ENCODE measurements at places on chromosomes 2 and 18.

- DNase-seq: no peak
Measured at GRCh38 chr2:1660656-1661640, 83.4 kb downstream of the PXDN start.

- DNase-seq: no peak
Measured at GRCh38 chr18:23967321-23968089, 47.0 kb upstream of the TTC39C start.

- no peak for DNase-seq
Measured at GRCh38 chr2:162057426-162057825, 16.6 kb downstream of the DPP4 start.

DNA sequence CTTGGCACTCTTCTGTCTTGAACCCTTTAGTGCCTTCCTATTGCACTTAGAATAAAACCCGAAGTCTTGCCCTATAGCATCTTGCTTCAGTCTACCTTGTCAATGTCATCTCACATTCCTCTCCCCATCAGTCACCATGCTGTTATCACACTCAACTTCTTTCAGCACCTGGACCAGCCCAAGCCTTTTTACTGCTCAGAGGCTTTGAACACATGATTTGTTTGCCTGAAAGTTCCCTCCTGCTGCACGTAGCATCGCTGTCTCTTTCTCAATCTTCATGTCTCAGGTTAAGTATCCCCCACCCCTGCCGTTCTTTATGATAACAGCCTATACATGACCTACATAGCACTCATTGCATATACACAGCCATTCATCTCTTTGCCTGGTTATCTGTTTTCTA is 41.3 kb upstream of the LGALSL start:
- no peak for DNase-seq

DNA sequence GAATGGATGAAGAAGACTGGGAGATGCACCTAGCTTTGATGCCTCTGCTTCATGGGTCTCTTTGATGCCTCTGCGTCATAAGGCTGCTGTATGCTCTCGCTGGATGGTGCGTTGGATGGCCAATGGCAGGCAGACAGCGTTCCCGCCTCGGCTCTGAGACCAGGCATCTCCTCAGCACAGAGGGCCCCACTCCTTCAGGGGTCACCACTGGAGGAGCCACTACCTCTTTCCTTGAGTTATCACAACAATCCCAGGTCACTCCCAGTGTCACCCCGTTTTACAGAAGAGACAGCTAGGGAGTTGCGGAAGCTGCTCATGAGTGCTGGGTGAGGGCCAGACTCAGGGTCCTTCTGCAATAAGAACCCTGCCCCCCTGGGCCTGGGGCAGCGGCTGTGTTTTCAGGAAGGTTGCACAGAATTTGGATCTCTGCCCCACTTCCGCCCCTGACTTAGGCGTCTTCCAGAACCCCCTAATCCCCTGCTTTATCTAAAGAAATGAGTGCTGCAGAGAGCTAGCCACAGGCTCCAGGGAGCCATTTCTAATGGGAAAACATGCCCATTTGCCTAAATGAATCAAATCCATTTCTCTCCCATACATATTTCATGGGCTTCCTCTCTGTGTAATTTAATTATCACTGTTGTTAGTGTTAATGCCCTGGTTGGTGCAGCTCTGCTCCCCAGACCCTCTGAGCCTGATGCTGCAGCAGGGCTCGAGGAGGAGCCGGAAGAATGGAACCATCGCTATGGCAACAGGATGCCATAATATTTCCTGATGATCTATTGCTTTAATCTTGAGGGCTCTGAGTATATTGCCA is 131.8 kb upstream of the HS6ST1 start:
- no peak for DNase-seq

GRCh38 chr2:43345872-43346271 is 119.5 kb upstream of the ZFP36L2 start:
- DNase-seq: no peak

GRCh38 chr2:97730245-97730644 is 16.9 kb downstream of the ZAP70 start:
- peak; percentile 33 for DNase-seq

DNA sequence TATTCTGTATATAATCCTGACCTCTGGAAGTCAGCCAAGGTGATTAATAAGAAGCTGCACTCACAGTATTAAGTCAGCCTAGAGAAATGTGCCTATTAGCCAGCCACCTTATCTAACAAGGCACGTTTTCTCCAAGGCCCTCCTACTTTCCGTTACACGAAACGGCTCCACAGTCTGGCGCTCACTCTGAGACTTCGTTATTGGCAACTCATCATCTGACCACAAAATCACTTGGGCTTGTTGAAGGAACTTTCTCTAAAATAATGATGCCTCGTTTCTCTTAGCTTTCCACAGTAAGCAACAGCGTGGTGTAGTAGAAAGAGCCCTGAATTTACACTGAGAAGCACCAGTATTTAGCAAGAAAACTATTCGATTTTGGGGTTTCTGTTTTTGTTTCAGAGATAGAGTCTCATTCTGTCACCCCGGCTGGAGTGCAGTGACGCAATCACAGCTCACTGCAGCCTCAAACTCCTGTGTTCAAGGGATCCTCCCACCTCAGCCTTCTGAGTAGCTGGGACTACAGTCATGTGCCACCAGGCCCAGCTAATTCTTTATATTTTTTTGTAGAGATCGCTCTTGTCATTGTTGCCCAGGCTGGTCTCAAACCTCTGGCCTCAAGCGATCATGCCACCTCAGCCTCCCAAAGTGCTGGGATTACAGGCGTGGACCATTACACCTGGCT is 53.6 kb upstream of the SLC14A1 start:
- peak; percentile 73 for DNase-seq

- no peak for DNase-seq
Measured at GRCh38 chr2:15238028-15238427, 323.1 kb downstream of the NBAS start.

GRCh38 chr2:8543060-8543382 is 138.8 kb upstream of the ID2 start:
- DNase-seq: no peak

GRCh38 chr2:128721096-128721495 is 402.4 kb upstream of the HS6ST1 start:
- DNase-seq: no peak

DNA sequence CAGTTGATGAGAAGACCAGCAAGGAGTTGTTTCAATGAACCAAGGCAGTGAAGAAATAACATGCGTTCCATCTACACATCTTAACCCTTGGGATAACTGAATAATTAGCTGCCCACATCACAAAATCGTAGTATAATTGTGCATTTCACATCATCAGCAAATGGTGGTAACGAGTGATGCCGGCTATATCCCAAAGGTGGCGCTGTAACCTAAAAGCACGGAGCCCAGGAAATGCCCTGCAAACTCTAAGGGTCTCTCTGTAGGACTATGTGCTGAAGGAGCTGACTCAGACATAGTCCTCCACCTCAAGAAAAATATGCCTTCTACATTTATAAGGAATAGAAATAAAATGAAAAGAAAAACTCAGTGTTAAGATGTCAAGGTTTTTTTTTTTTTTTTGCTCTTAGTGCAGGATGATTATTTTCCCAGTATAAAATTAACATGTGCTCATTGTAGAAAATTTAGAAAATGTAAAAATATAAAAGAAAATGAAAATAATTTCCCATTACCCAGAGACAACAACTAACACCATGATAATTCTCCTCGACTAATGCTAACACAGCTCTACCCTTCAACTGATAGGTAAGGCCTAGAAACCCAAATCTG is 23.1 kb upstream of the DSG3 start:
- peak; percentile 68 for DNase-seq

DNA sequence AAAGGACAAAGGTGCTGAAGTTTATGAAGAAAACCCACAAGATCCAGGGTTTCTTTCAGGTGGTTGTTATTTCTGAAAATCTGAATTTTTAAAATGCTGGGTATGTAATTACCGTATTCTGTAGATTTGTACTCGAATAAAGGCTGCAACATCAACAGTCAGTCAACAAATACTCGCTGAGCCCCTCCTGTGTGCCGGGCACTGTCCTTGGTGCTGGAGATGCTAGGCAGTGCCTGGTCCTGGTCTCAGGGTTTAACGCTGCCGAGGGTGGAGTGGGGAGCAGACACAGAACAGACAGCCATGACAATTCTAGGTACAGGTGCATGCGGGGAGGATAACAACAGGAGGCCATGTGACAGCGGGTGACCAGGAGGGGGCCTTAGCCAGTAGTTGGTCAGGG is 27.2 kb upstream of the PDIA6 start:
- peak; percentile 42 for DNase-seq

GRCh38 chr2:74029714-74030397 is 45.1 kb downstream of the TET3 start:
- no peak for DNase-seq

DNA sequence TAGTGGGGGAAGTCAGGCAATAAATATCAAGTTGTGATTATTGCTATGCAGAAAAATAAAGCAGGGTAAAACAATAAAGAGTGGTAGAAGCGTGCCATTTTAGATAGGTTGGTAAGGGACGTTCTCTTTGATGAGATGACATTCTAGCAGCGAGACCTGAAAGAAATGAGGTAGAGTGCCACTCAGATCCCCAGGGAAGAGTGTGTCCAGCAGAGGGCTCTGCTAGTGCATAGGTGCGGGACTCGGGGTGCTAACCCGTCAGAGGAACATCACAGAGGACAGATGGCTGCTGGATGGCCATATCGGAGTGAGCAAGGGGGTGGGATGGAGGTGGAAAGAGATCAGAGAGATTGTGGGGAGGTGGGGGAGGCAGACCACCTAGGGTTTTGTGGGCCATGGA is 16.3 kb upstream of the GTF2A1L start:
- DNase-seq: peak; percentile 12

GRCh38 chr2:23586741-23587306 is 201.8 kb downstream of the KLHL29 start:
- DNase-seq: no peak

DNA sequence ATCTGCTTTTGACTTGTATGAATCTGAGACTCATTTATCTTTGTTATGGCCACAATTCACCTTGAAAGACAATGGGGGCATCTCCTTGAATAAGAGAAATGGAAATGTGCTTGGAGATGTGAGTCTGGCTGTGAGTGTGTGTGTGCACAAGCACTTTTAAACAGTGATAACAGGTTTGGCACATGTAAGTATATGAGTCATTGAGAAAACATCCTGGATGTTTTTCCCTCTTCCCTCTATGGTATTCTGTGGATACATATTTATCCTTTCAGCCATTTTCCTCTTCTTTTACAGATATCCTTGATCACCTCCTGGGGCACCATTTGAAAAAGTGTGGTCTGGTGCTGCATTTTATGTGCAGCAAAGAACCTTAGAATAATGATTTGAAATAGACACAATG is 317.3 kb upstream of the THUMPD2 start:
- DNase-seq: peak; percentile 70

DNA sequence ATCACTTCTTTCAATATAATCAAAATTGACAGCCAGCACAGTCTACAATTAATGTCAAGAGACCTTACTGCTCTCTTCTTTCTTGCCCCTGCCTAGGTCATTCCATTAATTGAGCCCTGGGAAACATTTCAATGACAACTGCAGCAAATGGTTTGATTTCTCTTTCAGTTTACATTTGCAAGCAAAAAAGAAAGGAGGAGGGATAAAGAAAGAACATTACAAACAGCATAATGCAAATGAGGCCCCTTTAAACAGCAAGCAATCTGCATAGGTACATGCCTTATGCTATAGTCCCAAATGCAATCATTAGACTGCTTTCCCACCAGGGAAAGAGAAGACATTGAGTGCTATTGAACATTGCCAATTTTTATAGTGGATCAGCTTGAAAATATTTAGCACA is 655.0 kb upstream of the CDH2 start:
- no peak for DNase-seq
